ENCODE measurements at places on chromosomes 7 and 10. TPM values are rescaled to one million over a fixed set of nuclear protein-coding genes. Genes with fewer than 3 reads are reported as not detected.

DNA sequence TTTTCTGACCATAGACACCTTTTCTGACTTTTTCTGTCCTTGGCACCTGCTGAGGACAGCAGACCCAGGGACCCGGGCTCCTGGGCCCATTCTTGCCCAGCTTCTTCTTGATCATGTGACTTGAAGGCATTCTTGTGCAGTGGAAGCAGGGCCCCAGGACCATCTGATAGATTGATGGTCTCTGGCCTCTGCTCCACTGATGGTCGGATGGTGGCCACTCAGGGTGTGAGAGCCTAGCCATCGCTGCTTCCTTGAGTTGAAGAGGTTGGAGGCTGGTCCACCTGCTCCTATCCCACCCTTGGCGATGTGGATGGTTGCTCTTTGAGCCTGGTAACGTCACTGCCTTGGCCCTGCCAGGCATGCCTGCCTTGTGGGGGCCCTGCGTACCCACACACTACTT, 37.8 kb upstream of the ZNF716 start:
- no peaks in the 10 kb centered on the region for H3K4me1 ChIP-seq
- H3K27ac ChIP-seq = no peak overlapping the region
- H3K4me3 ChIP-seq = no peak overlapping the region
- H3K27me3 ChIP-seq = no peaks in the 10 kb centered on the region

- no peak overlapping the region for H3K4me3 ChIP-seq
- H3K4me1 ChIP-seq = peaks cover 18% of the 10 kb centered on the region
- H3K27ac ChIP-seq = peak overlapping the region; percentile 71
These were observed 48.4 kb upstream of the FAM20C start for GRCh38 chr7:143811-144453.

DNA sequence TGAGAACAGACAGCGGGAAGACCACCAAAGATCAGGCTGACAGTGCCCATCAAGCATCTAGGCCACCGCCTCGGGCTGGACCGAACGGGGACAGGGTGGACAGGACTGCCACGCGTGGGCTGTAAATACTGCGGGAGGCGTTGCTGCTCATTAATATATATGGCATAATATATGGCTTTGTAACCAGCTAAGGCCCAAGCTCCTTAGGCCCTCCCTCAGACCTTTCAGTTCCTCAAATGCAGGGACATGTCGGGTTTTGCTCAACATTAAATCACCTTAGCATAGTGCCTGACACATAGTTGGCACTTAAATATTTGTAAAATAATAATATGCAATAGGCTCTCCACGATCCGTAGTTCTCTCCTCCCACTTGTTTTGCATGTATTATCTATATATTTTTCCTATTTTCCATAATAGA, 402 bp upstream of the TMEM168 start:
- H3K27me3 ChIP-seq = no peaks in the 10 kb centered on the region
- H3K4me1 ChIP-seq = peaks cover 5% of the 10 kb centered on the region
- no peaks in the 10 kb centered on the region for H3K36me3 ChIP-seq
- peak overlapping the region; percentile 74 for H3K4me3 ChIP-seq
- no peak for DNase-seq

DNA sequence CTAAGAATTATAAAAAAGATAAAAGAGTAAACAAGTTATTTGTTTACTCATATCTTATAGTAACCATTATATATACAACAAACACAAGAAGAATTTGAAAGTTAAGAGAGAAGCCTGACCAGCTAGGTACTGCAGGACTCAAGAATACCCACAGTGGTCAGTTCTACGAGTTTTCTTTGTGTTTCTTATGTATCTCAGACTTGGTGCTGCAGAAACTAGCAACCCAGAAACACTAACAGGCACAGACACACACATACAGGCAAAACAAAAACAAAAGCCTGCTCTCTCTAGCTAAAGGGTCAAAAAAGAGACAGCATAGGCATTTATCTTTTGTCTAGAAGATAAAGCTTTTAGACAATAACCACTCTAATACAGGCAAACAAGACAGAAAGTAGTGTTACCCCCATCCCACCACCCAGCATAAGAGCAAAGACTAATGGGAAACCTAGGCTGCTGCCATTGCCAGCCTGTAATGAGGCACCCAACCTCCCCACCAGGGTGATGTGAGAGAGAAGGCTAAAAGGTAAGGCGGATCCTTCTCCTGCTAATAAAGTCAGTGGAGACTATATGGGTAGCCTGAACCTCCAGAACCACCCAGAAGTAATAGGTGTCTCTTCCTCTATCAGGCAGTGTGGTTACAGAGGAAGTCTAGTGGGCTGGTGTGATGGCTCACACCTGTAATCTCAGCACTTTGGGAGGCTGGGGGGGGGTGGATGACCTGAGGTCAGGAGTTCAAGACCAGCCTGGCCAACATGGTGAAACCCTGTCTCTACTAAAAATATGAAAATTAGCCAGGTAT, 113.9 kb downstream of the DNAJC1 start:
- no peaks in the 10 kb centered on the region for H3K4me1 ChIP-seq
- no peaks in the 10 kb centered on the region for H3K36me3 ChIP-seq
- no peak overlapping the region for H3K27ac ChIP-seq
- DNase-seq = no peak
- no peak overlapping the region for H3K4me3 ChIP-seq

DNA sequence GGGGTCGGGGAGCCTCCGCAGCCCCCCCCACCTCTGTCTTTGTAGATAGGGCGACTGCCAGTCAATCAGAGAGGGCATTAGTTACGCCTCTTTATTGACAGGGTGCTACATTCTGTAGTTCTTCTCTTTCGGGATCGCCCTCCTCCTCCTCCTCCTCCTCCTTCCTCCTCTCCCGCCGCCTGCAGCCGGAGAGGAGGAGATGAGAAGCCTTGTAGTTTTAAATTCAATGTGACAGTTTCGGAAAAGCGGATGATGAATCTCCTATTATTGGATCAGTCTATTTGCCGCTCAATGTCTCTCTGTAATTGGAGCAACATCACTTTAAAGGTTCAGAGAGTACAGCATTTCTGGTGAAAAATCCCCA, 587 bp upstream of the UNCX start:
- no peak for DNase-seq
- no peak overlapping the region for H3K4me3 ChIP-seq
- H3K4me1 ChIP-seq = no peaks in the 10 kb centered on the region
- H3K27me3 ChIP-seq = peaks cover 19% of the 10 kb centered on the region

DNA sequence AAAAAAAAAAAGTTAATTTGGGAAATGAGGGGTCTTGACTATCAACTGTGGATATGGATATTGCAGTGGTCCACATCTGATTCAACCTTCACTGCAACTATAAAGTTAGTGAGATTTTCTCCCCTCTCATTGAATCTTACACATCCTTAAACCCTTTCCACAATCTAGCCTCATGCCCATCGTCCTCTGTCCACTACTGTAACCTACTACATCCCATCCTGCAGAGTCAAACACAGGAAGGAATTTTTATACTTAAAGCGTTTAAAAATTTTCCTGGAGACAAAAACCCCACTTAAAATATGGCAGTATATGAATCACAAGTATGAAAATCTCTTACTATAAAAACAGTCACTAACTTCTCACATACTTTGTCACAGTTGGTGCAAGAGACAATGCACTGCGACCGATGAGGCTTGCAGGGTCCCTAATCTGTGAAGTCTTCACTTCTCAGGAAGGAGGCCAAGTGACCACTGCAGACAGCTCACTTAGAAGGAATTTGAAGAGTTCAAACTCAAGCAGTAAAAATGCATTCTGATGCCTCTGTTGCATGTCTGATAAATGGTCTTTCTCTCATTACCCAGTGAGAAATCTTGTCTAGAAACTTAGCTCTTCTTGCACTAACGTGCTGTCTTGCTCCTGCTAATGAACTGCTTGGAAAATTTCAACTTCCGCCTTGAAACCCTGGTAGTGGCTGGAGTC, 50.3 kb upstream of the ST8SIA6 start:
- H3K27ac ChIP-seq = no peak overlapping the region
- no peaks in the 10 kb centered on the region for H3K27me3 ChIP-seq
- H3K4me3 ChIP-seq = no peak overlapping the region
- no peaks in the 10 kb centered on the region for H3K4me1 ChIP-seq

- no peak for DNase-seq
- H3K4me1 ChIP-seq = peaks cover 4% of the 10 kb centered on the region
- no peaks in the 10 kb centered on the region for H3K27me3 ChIP-seq
- H3K4me3 ChIP-seq = no peak overlapping the region
These were observed 663.6 kb downstream of the PARD3 start for GRCh38 chr10:34151481-34151880.

DNA sequence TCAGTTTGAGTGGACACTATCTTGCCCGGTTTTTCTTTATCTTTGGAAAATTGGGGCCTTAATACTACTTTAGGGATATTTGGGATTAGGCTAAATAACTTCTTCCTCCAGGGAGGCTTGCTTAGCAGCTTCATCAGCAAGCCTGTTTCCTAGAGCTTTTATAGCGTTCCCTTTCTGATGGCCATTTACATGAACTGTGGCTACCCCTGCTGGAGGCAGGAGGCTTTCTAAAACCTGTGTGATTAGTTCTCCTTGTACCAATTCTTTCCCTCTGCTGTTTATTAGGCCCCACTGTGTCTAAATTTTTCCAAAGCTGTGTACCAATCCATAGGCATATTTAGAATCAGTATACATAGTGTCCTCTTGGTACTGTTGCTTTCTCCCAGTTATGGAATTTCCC, 61.7 kb upstream of the CNTNAP2 start:
- no peaks in the 10 kb centered on the region for H3K4me1 ChIP-seq
- no peak overlapping the region for H3K27ac ChIP-seq
- no peaks in the 10 kb centered on the region for H3K27me3 ChIP-seq
- DNase-seq = no peak
- H3K4me3 ChIP-seq = no peak overlapping the region

- H3K4me3 ChIP-seq = no peak overlapping the region
- DNase-seq = no peak
- H3K36me3 ChIP-seq = no peaks in the 10 kb centered on the region
These were observed 104.1 kb downstream of the GPR85 start for GRCh38 chr7:112982441-112983063.

DNA sequence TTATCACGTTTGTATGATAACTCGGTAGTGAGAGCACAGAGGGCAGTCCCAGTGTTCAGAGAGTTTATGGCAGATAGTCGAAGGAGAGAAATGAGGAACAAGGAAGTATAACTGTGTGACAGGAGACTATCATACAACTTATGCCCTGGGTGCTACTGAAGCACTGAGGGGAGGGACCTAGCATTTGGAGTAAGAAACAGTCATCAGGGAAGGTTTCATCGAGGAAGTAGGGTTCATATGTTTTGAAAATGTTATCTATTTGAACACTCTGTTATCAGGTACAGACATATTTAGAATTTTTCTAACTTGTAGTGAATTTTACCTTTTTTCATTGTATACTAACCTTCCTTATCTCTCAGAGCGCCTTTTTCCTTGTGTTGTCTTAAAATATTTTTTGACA, 1214.4 kb upstream of the C7orf33 start:
- no peak overlapping the region for H3K27ac ChIP-seq
- H3K27me3 ChIP-seq = no peaks in the 10 kb centered on the region
- no peaks in the 10 kb centered on the region for H3K36me3 ChIP-seq
- no peak overlapping the region for H3K4me3 ChIP-seq

DNA sequence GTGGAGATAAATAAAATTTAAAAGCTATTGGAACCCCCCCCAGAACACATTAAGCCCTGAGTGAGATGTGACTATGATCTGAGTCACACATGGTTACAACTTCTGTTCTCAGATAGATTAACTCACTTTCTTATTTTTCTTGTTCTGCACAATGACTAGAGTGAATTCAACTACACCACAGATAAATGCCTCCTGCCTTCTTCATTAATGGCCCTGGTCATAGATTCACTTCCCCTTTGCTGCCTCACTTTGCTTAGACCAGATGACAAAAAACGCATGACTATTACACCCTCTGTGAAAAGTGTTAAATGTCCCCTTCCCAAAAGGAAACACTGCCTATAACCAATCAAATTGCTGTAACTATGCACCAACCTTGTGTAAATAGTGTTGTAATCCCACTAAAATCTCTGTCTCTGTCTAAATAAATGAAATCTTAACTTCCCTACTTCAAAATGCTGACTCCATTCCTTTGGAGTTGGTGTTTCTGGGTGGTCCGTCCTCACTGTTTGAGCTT, 49.4 kb downstream of the AKR1D1 start:
- DNase-seq = no peak
- no peaks in the 10 kb centered on the region for H3K27me3 ChIP-seq
- H3K4me3 ChIP-seq = no peak overlapping the region
- H3K36me3 ChIP-seq = no peaks in the 10 kb centered on the region

GRCh38 chr10:4136121-4136520, 351.1 kb upstream of the KLF6 start:
- no peak overlapping the region for H3K4me3 ChIP-seq
- no peak overlapping the region for H3K27ac ChIP-seq
- H3K4me1 ChIP-seq = no peaks in the 10 kb centered on the region
- no peaks in the 10 kb centered on the region for H3K36me3 ChIP-seq
- DNase-seq = no peak

DNA sequence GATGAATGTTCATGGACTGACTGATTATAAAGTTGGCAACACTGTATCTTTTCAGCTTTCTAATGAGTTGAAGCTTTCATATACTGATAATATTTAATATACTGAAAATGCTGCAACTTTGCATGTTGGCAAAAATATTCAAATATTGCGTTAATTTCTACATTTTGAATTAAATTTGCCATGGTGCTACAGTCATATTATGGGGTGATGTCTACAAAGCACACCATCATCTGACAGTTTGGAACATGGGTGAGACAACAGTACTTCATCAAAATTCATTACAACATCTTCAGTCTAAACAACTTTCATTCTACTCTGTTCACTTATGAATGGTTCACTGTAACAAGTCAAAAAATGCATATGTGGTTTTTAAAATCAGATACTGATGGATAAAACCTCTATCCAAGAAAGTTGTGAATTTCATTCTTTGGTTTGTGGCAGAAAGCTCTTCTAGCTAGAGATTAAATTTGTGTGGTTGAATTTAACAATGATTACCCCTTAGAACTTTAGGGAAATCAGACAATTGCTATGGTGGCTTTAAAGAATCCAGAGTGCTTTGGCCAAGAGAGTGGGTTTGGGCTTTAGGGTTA, 136.4 kb downstream of the TMEM26 start:
- H3K4me1 ChIP-seq = no peaks in the 10 kb centered on the region
- DNase-seq = no peak
- H3K27me3 ChIP-seq = no peaks in the 10 kb centered on the region
- no peaks in the 10 kb centered on the region for H3K36me3 ChIP-seq
- H3K27ac ChIP-seq = no peak overlapping the region

GRCh38 chr7:141837683-141838082, 3.6 kb downstream of the PRSS37 start:
- H3K27me3 ChIP-seq = no peaks in the 10 kb centered on the region
- H3K27ac ChIP-seq = no peak overlapping the region
- H3K4me1 ChIP-seq = peaks cover 2% of the 10 kb centered on the region
- DNase-seq = no peak
- no peaks in the 10 kb centered on the region for H3K36me3 ChIP-seq
- H3K4me3 ChIP-seq = no peak overlapping the region

GRCh38 chr7:51079494-51079893, 237.1 kb downstream of the COBL start:
- DNase-seq = no peak
- no peaks in the 10 kb centered on the region for H3K27me3 ChIP-seq
- no peaks in the 10 kb centered on the region for H3K36me3 ChIP-seq
- H3K4me3 ChIP-seq = no peak overlapping the region
- no peak overlapping the region for H3K27ac ChIP-seq
- H3K4me1 ChIP-seq = no peaks in the 10 kb centered on the region

C10orf67 gene
- total RNA-seq = 0.27 TPM

NET1 gene
- 31.0 TPM for total RNA-seq

COBL gene
- 5.2 TPM for total RNA-seq

CTAGE8 gene
- 0.97 TPM for total RNA-seq

NPY4R2 gene
- not detected for total RNA-seq

ELN gene
- 51.5 TPM for total RNA-seq
